ENCODE measurements at places on chromosomes 12 and 14.
A peak's percentile ranks its signal among the peaks of the same experiment; 100 is the strongest.

DNA sequence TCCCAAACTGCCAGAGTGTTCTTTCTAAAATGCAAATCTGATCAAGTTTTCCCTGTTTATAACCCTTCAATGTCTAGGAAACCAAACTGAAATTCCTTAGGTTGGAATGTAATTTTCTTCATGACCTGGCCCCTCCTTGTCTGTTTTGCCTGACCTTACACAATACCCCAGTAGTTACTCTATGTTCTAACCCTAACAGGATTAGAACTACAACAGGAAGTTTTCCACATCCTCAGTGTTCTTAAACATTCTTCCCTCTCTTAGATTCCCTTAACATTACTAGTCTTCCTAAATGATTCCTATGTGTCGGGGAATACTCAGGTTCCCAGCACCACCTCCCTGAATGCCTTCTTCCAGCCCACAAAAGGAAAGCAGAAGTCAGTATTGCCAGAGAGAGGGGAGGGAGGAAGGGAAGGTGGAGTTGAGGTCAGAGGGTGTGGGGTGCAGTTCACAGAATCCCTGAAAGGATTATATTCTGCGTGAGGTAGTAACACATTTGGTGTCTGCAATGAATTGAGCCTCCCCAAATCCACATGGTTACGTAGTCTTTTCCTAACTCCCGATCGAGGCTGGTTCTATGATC is 72.6 kb downstream of the BBS10 start:
- no peak for DNase-seq

GRCh38 chr12:122537021-122537420 is 10.0 kb downstream of the KNTC1 start:
- no peak for DNase-seq

- no peak for DNase-seq
Measured at GRCh38 chr12:12207746-12208145, 59.1 kb downstream of the LRP6 start.

DNA sequence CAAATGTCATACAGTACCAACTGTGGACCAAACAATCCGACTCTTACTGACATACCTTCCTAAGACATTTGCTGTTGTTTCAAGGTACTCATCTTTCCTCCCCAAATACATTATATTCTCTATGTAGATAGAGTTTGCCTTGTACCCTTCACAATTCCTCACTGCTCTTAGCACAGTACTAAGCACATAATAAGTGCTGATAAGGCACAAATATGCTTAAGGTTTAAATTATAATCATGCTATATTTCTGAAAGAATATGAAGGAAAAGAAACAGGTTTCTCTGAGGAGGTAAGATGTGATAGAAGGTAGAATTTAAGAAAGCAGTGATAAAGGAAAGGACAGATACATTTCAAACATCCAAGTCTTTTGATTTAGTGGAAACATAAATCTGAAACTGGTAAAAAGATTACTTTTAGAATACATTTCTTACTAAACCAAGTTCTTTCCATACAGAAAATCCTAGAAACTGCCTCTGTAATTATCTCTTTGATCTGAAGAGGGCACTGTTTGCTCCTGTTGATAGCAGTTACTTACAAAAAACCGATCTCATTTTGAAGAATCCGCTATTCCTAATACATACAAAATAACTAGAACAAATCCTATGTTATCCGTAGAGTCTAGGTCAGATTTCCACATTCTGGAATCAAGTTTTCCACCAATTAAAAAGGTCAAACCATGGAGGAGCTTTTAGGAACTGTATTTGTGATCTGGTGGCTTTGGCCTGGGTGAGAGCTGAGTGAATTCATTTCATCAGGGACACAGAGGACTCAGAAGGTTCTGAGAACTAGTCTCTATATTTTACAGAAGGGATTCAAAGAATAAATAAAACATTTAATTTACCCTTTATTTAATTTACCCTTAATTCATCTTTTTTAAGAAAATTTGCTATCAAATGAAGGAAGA is 311.9 kb downstream of the DAD1 start:
- DNase-seq: peak; percentile 20

DNA sequence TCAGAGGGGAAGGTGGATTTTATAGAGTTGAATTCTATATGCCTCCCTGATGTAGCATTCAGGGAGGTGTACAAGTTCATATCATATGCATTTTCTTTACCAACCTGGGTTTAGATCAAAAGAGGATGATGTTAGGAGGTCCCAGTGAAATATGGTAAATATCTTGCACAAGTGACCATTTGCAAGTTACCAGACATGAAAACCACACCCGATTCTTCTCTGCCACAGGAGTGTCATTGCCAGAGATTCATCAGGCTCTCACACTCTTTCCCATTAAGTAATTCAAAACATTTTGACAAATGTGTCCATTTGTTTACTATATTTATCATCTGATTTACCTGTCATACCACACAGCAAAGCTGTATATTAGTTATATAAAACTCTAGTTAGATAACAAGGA is 44.0 kb downstream of the VCPKMT start:
- DNase-seq: no peak

- DNase-seq: no peak
Measured at GRCh38 chr12:13156277-13156676, 40.2 kb upstream of the EMP1 start.

- no peak for DNase-seq
Measured at GRCh38 chr14:75155169-75155568, 21.2 kb downstream of the TMED10 start.

DNA sequence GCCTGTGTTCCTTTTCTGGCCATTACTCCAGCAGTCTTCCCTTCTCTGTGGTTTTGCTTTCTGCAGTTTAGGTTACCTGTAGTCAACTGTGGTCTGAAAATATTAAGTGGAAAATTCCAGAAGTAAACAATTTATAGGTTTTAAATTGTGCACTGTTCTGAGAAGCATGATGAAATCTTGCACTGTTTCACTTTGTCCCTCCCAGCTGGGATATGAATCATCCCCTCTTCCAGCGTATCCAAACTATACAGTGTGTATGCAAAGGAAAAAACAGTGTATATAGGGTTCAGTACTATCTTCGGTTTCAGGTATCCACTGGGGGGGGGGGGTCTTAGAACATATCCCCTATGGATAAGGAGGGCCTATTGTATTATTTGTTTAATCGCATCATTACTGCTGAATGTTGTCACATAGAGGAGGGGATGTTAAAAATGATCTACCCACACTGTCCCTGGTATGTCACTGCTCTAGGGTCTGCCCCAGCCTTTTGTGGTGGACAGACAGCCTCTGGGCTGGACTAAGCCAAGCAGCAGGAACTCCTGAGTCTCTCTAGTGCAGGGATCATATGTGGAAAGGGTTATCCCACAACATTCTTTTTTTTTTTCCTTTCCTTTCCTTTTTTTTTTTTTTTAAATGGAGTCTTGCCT is 109.1 kb upstream of the MAX start:
- DNase-seq: peak; percentile 51

- DNase-seq: peak; percentile 67
Measured at GRCh38 chr14:54253195-54253947, 143.4 kb upstream of the CDKN3 start.

- no peak for DNase-seq
Measured at GRCh38 chr14:72617391-72618031, 276.4 kb downstream of the DPF3 start.

GRCh38 chr12:83574142-83574541 is 887.4 kb downstream of the TMTC2 start:
- no peak for DNase-seq

- no peak for DNase-seq
Measured at GRCh38 chr14:92462568-92462967, 51.0 kb upstream of the RIN3 start.

- no peak for DNase-seq
Measured at GRCh38 chr14:60116181-60116580, 24.5 kb downstream of the PCNX4 start.

DNA sequence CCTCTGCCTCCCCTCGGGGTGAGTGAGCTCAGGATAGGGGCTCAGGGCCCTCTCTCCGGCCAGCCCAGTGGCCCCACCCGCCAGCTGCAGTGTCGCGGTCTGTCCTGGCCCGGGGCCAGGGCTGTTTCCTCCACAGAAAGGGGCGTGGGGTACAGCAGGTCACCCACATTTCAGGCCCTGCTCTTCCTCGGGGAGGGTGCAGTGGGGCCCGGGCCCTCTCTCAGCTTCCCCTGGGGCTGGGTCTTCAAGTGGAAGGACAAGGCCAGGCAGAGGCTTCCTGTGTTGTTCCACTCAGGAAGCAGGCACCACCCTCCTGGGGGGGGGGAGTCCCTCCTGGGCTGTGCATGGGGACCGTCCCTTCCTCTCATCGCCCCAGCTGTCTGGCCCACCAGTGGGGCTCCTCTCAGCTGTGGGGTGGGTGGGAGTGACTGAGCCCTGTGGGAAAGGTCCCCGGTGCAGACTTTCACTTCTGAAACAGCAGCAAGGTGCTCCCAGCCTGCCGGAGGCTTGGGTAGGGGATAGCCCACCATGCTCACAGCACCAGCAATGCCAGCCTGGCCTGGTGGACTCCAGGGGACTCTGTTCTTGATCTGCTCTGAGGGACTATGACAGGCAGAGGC is 3.7 kb downstream of the GPR132 start:
- no peak for DNase-seq

DNA sequence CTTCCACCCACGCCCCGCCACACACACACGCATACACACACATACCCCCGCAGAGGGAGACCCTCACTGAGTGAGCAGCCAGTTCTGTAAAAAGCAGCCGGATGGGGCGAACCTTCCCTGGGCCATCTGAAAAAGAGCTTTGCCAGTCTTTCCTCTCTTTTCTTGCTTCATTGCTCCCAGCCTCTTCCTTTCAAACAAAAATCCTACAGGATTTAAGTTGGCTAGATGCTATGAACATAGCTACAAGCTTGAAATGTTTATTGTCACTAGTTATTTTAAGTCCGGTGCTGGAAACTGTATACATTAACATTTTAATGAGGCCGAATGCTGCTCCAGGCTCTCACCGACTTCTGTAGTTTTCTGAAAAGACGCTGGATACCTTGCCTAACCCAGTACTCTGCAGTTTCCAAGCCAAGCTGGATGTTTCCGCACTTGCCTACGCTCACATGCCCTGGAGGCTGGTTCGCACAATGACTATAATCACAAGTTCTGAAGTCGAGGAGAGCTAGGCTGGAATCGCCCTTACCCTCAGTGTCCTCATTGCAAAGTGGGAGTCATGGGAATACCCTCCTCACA is 39.2 kb downstream of the LTBP2 start:
- no peak for DNase-seq

GRCh38 chr14:59919570-59920377 is at the start of gene LRRC9:
TSS of gene LRRC9 (plus strand) at chr14:59920144.
- peak; percentile 12 for DNase-seq

GRCh38 chr14:85556267-85556666 is 26.3 kb downstream of the FLRT2 start:
- no peak for DNase-seq

- no peak for DNase-seq
Measured at GRCh38 chr14:81684696-81685095, 151.0 kb upstream of the SEL1L start.

DNA sequence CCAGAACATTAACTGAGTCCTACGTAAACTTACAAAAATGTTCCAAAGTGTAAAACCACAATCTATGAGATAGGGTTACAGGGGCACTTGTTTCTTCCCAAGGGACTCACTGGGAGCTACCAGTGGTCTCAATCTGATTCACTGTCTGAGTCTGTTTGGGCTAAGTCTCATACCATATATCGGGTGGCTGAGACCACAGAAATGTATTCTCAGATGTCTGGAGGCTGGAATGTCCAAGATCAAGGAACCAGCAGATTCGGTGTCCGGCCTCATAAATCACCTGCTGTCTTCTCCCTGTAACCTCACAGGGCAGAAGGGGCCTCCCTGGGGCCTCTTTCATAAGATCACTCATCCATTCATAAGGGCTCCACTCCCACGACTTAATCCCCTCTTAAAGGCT is 616.3 kb upstream of the TMEM132C start:
- no peak for DNase-seq

DNA sequence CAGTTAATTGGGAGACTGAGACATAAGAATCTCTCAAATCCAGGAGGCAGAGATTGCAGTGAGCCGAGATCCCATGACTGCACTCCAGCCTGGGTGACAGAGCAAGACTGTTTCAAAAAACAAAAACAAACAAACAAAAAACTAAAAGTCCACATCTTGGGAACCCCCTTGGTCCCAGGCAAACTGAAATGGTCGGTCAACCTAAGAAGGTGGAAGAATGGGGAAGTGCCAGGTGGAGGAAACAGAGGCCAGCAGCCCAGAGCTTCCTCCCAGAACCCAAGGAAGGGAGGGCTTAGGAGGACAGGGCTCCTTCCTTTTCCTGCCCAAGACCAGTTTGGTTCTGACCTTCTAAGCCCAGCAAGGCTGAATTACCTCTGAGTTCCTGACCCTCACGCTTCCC is 121.0 kb upstream of the FUT8 start:
- no peak for DNase-seq

- DNase-seq: no peak
Measured at GRCh38 chr12:104622928-104623327, 166.2 kb downstream of the CHST11 start.

- DNase-seq: no peak
Measured at GRCh38 chr12:39505023-39505422, 62.1 kb upstream of the KIF21A start.

- peak; percentile 85 for DNase-seq
Measured at GRCh38 chr14:24481622-24482324, 26.3 kb downstream of the CMA1 start.

DNA sequence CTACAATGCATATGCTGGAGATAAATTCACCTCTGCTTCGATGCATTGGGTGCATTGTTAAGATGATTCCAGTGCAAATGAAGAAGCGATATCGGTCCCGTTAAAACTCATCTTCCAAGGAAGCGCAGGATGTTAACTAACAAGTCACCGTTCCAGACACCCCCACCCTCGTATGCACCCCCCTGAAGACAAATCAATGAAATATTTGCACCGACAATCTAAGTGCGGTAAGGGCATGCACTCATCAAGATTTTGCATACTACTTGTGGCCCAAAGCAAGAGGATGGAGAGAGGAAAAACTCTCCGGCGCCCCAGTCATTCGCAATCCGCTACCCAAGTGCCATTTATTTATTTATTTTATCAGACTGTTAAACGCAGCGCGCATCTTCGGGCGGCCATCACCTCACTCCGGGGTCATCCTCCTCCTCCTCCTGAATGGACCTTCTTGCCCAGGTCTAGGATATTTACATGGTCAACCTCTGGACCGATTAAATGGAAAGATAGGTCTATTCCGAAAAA is 1.2 kb downstream of the NOVA1 start:
- DNase-seq: no peak

- DNase-seq: no peak
Measured at GRCh38 chr12:3913278-3913677, 40.1 kb upstream of the PARP11 start.

DNA sequence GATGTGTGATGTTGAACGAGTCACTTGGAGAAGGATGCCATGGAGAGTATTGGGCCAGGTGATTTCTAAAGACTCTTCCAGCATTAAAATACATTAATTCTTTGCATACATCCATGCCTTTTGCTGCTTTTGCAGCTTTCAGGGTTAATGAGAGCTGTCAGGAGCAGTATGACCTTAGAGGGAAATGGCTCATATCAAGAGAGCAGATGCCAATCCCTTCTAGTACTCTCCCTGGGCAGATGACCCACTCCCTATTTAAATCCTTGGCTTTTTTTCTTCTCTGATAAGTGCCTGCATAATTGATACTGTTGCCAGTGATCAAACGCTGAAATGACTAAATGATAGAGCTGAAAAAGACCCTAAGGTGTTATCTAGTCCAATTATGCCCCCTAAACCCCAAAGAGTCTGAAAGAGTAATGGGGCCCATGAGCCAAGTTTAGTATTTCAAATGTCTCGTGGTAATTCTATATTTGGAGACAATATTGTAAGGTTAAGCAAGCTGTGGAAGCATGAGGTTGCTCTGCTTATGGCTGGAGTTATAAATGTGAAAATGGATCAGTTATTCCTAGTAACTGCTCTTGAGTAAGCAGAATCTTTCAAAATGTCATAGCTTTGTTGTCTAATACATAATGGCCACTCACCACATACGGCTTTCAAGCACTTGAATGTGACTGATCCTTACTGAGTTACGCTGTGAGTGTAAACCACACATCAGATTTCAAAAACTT is 137.3 kb downstream of the ETV6 start:
- DNase-seq: no peak
